Fibroblast of mammary gland (primary cell): ENCODE measurements at places on chromosomes 11 and 22.

- DNase-seq = no peak
Measured at GRCh38 chr22:40334060-40334459, 12.2 kb upstream of the ADSL start.

DNA sequence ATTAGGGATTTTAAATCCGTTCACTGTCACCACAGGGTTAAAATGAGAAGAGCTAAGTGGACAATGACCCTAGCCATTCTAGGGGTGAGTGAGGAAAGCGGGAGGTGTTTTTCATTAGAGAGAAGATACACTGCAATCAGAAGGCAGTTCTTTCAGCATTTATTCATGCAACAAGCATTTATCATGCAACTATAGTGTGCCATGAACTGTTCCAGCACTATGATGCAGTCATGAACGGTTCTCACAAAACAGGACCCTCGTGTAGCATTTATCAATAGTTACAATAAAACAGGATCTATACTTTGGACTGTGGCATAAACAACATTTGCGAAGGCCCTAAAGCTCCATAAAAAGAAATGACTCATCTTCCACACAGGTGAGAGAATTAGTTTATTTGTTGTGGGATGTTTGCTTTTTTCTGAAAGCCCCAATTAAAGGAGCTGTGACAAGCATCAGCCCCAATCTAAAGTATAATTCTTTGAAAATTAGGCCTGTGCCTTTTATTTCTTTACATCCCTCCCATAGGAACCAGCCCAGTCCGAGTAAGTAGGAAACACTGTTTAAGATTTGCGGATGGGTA lies 51.5 kb downstream of the PAMR1 start:
- DNase-seq = no peak

GRCh38 chr22:32378707-32379272 lies 21.1 kb downstream of the RFPL3 start:
- DNase-seq = peak; percentile 40

- no peak for DNase-seq
Measured at GRCh38 chr11:134999590-134999989, 587.5 kb upstream of the B3GAT1 start.

DNA sequence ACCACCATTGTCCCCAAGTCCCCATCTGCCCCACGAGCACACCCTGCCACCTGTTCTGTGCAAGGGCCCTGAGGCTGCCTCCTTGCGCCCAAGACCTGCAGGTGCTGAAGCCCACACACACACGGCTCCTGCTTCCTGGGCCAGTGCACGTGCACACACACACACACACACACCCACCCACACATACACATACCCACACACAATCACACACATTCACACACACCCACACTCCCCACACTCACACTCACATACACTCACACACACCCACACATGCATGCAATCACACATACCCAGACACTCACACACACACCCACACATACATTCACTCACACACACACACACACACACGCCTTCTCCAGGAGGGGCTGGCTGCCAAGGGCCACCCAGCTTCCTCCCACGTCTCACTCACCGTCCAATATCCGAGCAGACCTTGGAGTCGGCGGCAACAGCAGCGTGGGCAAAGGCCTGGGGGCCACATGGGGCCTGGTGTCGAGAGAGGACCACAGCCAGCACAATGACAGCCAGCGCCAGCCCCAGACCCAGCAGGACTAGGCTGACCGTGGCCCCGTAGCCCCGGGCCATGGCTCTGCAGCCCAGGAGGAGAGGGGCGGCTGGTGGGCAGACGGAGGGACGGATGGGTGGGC lies 616 bp downstream of the GGT5 start:
- DNase-seq = peak; percentile 86

GRCh38 chr11:67118181-67118766 lies 789 bp upstream of the KDM2A start:
- DNase-seq = no peak

GRCh38 chr11:111528557-111528956 lies 12.0 kb upstream of the LAYN start:
- no peak for DNase-seq

- no peak for DNase-seq
Measured at GRCh38 chr11:62458212-62459002, 39.6 kb downstream of the SCGB1A1 start.

GRCh38 chr22:41352058-41352457 lies 29.7 kb upstream of the TEF start:
- DNase-seq = peak; percentile 70

GRCh38 chr11:61531044-61531443 lies 22.5 kb downstream of the LRRC10B start:
- no peak for DNase-seq

DNA sequence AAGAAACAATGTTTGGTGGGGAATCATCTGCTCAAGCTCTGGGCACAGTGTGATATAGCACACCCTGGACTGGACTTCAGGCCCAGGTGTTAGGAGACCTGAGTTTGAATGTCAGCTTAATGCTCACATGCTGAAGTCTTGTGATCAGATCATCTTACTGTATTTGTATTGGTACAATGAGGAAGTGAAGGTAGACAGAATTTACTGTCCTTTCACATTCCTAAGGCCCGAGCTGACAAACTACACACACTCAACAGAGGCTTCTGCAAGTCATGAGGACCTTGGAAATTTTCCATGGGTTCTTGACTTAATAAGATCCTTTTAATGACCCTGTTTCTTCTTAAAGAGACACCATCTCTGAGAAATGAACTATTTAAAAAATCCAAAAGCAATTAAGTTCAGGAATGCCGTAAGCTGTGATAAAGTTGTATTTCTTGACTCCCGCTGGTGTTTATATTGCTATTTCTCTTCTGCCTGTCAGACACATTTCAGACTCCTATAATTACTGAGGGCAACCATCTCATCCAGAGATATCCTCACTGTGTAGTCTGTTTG lies 802.0 kb downstream of the DLG2 start:
- DNase-seq = no peak

DNA sequence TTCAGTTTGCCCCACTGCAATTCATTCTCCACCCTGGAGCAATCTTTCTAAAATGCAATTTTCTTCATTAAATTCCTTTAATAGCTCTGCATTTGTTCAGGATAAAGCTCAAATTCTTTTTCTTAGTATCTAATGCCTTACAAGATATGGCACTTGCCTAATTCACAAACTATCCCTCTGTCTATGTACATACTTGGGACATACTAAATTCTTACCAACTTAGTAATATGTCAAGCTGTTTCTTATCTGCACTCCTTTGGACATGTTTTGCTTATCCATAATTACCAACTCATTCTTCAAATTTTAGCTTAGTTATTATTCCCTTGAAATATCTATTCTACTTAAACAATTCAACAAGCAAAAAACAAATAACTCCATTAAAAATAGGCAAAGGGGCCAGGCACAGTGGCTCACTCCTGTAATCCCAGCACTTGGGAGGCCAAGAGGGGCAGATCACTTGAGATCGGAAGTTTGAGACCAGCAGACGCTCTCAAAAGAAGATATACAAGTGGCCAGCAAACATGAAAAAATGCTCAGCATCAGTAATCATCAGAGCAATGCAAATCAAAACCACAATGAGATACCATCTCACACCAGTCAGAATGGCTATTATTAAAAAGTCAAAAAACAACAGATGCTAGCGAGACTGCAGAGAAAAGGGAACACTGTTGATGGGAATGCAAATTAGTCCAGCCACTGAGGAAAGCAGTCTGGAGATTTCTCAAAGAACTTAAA lies 96.9 kb downstream of the FAM76B start:
- DNase-seq = no peak

GRCh38 chr11:120169981-120170698 lies 32.2 kb upstream of the TRIM29 start:
- DNase-seq = no peak

DNA sequence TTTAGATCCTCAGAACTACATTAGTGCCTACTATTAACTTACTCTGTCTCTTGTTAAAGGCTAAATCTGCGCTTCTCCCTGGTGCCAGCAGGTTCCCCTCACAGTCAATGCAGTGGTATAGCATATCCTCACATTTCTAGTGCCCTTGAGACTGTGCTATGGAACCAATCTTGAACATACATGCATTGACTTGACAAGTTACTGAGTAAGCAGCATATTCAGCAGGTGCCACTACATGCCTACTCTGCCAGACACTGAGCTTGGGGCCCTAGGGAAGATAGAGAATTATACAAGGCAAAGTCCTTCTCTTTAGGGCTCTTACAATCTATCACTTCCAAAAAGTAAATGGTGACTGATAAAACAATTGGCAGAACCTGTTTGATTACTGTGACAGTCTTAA lies 3.2 kb downstream of the FUT4 start:
- no peak for DNase-seq

DNA sequence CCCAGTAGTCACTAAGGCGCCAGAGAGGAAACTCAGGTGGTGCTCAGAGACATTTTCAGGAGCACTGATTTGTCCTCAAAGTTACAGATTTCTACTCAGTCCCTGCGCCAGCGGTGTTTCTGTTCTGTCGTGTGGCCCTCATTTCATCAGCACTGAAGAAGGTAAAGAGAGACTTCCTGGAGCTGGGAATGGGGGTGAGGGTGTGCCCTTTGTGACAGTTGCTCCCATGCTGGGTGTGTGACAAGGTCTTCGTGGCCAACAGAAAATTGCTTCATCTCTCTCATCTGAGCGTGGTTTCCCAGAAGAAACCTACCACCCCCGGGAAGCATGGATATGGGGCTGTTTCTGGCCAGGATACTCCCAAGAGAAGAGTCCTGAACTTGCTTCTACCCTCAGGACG lies 2.0 kb upstream of the PPARA start:
- DNase-seq = no peak

DNA sequence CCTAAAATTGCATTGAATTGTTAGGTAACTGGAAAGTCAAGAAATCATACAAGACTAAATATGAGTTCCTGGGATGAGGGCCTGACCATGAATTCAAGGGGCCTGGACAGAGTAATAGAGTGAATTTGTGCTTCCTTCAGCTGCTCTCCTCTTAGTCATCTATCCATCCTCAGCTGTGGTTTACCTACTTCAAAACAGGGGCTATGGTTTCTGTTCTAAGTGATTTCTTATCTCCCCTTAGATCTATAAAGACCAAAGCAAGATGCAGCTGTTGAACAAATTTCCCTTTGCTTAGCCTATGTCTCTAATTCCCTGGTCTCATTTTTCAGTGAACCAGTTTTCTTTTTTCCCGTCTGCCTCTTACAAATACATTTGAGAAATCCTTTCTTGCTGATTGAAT lies 428.5 kb downstream of the FAM181B start:
- DNase-seq = no peak

DNA sequence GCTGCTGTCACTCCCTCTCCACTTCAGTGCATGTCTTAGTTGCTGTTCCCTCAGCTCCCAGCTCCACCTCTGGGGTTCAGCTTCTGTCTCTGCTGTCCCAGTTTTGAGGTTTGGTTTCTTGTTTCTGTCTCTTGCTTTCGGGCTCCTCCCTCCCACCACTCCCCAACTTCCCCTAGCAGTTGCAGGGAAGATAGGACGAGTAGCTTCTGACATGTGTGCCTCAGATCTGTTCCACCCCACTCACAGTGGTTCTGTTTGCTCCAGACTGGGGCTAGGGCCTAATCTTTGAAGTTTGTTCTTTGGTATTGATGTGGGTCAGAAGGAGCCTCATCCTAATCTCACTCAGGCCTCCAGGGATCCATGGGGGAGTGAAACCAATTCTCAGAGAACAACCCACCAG lies 2.6 kb upstream of the RRM1 start:
- no peak for DNase-seq

- DNase-seq = no peak
Measured at GRCh38 chr11:29124470-29124869, 892.4 kb downstream of the KCNA4 start.
